OCI-LY7 (cell line): ENCODE measurements at places on chromosomes 5 and 9. TPM values are rescaled to one million over a fixed set of nuclear protein-coding genes. Genes with fewer than 3 reads are reported as not detected.

GRCh38 chr5:104363567-104363966 lies 801.0 kb upstream of the NUDT12 start:
- no peak for DNase-seq

DNA sequence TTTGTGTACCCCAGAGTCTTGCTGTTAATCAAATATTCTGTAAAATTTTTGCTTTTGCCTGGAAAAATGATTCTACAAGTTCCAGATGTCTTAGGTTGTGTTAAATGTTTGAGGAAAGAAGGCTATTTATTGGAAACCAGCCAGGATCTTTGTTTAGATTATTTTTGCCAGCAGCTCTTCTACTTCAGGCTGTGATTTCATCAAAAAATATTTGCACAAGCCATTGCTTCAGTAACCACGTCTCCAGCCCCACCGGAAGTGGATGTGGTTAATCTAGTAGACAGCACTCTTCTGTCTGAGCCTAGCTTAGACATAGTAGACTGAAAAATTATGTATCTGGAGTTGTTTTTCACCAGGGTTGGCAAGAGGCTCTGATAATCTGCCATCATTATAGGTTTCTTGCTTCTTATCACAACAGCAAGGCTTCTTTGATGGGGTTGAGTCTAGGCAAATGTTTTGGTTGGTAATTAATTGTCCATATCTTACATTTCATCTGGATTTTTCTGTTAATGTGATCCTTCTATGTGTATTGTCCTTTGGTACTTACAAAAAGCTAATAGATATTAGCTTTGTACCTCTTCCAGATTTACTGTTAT lies 17.1 kb downstream of the KCTD16 start:
- peak; percentile 89 for DNase-seq

GRCh38 chr9:107971241-107971640 lies 481.7 kb upstream of the KLF4 start:
- no peak for DNase-seq

DNA sequence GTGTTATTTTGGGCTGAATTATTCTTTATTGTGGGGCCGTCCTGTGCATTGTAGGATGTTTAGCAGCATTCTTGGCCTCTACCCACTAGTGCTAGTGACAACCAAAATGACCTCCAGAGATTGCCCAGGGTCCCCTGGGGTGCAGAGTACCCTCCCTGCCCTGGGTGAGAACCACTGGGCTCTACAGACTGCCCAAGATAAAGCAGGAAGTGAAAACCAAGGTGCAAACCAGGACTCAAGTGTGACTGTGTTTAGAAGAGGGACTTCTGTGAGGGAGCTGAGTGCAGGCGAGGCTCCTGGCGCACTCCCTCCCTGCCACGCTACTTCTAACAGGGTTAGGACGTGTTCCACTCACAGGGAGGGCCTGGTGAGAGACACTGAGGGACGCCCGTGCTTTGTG lies 41.6 kb downstream of the USP20 start:
- no peak for DNase-seq

DNA sequence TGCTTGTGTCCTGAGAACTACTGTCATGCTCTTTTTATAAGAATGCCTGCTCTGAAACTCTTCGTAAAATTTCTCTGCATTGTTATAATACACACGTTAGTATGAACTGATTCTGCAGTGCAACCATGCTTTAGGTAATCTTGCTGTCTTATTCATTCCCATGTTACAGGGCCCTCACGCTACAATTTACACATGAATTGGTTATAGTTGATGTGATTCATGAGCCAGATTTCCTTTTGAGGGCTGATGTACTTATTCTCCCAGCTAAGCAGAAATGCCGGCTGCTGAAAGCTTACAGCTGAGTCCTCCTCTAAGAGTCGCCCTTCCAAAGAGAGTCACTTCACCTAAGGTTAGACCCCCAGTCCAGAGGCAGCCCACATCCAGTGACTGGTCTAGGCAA lies 233.5 kb upstream of the PCSK5 start:
- DNase-seq: no peak

GRCh38 chr5:126103868-126104267 lies 319.3 kb upstream of the GRAMD2B start:
- DNase-seq: no peak

GRCh38 chr5:61168951-61169350 lies 6.7 kb upstream of the SMIM15 start:
- no peak for DNase-seq

- DNase-seq: no peak
These were observed 86.0 kb downstream of the RXRA start for GRCh38 chr9:134412298-134412711.

DNA sequence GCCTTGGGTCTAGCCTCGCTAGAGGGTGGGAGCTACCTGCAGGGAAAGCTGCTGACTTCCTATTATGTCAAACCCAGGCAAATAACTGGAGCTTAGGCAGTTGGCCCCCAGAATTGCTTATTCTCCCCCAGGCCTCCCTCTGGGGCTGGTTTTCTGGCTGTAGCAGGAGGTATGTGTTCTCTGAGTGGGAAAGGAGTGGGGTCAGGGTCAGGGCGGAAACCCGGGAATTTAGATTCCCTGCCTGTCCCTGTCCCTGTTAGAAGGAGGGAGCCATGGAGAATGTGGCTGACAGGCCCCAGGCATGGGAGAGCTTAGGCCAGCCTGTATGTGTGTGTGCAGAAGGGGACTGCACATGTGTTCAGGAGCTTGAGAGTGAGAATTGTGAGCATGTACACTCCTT lies 13.6 kb upstream of the CXXC5 start:
- DNase-seq: no peak

GRCh38 chr5:74767579-74767913 lies 497 bp downstream of the NSA2 start:
- peak; percentile 59 for DNase-seq

DNA sequence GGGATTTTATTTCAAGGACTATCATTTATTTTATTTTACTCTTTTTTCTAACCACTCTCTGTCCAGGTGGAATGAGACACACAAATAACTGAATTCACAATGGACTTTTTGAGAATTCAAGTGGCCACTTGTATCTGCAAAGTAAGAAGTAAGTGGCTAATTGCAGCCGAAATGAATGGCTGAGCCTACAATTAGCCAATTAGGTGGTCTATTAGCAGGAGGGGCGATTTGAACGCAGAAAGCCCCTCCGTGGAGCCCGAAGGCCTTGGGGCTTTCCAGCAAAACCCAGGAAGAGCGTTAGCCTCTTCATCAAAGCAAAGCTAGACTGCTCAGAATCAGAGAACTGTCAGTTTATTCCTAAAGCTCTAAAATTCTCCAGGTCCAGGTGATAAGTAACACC lies 176.9 kb downstream of the EBF1 start:
- no peak for DNase-seq

- DNase-seq: no peak
These were observed 5.9 kb upstream of the LARS1 start for GRCh38 chr5:146188358-146188757.

DNA sequence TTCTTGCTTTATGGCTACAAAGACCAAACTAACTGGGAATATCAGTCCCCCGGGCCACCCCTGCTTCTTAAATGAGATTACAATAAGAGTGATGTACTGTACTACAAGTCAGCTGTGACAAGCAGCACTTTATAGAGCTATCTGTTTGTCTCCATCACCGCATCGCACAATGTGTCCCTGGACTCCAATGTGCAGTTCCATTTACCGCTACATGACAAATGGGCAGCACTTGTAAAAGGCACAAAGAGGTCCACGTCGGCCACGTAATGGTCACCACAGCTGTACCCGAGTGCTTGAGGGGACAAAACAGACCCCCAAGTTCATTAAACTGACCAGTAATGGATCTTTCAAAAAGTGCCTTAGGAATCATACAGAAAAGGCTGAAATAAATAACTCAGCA lies 54.1 kb downstream of the PSMB7 start:
- DNase-seq: no peak

Gene PCDHA1
- not detected in 2 replicates for total RNA-seq

Gene F2RL2
- not detected in 2 replicates for total RNA-seq

Gene BHMT
- not detected in 2 replicates for total RNA-seq

Gene LHX2
- total RNA-seq: not detected in 2 replicates

Gene FAM169A
- not detected in 2 replicates for total RNA-seq
